ENCODE measurements at places on chromosomes 12 and 14.
A peak's percentile ranks its signal among the peaks of the same experiment; 100 is the strongest.

GRCh38 chr12:130685250-130685787, 30.8 kb downstream of the RIMBP2 start:
- no peak for DNase-seq

- no peak for DNase-seq
Measured at GRCh38 chr12:88793096-88793495, 212.8 kb upstream of the KITLG start.

DNA sequence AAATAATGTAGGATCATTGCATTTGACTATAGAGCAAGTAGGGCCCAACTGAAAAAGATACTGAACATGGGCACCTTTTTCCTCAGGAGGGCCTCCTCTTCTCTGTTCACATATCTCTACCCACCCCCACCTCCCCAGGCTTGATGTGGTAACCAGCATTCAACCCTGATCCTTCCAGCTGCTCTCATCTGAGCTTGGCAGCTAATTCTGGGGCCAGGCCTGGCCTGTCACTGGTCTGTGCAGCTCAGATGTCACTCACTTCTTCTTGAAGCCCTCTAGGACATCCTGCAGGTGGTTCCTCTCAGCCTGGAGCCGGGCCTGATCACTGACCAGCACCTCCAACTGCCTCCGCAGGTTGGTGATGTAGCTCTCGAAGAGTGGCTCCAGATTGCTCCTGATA, 2.1 kb downstream of the KRT84 start:
- DNase-seq = no peak

GRCh38 chr12:12800406-12801180, 12.6 kb upstream of the DDX47 start:
- DNase-seq = no peak

- DNase-seq = no peak
Measured at GRCh38 chr12:110860833-110861296, 14.1 kb downstream of the CCDC63 start.

DNA sequence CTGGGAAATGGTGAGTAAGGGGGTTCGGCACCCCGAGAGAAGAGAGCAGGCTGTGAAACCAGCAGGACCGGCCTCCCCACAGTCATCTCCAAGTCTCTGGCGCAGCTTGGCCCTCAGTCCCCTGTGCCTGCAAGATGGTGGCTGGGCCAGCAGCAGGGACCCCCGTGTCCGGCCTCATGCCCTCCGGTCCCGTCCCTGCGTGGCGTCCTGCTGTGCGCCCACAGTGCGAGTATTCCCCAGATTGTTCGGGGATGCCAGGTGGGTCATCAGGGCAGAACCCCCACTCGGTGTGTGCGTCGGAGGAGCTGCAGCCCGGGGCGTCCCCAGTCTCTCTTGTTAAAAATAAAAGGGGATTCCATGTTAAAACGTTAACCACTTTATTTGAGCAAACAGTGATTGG, 216.9 kb upstream of the ALG10B start:
- DNase-seq = no peak

- DNase-seq = no peak
Measured at GRCh38 chr12:40672741-40673271, 19.4 kb upstream of the CNTN1 start.

- DNase-seq = no peak
Measured at GRCh38 chr12:115337693-115338543, 653.9 kb upstream of the TBX3 start.

GRCh38 chr12:73277971-73278370, 1005.8 kb downstream of the TRHDE start:
- DNase-seq = no peak

DNA sequence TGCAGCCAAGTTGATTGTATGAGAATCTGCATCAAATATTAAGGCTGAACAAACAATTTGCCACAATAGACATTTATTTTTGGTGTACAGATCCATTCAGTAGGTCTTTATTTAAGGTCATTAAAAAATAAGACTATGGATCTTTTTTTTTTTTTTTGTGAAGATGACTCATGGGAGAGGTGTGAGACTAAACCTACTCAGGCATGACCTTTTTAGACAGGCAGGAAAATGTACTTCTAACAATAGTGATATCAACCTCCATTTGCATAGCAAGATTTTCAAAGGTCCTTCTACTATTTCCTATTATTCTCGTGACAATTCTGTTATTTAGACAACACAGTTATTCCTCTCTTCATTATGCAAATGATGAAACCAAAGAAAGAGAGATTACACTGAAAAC, 39.9 kb upstream of the PTPRR start:
- no peak for DNase-seq

- DNase-seq = no peak
Measured at GRCh38 chr14:81276073-81277069, 55.6 kb upstream of the GTF2A1 start.

- DNase-seq = peak; percentile 47
Measured at GRCh38 chr14:91349481-91350074, 68.0 kb downstream of the CCDC88C start.

DNA sequence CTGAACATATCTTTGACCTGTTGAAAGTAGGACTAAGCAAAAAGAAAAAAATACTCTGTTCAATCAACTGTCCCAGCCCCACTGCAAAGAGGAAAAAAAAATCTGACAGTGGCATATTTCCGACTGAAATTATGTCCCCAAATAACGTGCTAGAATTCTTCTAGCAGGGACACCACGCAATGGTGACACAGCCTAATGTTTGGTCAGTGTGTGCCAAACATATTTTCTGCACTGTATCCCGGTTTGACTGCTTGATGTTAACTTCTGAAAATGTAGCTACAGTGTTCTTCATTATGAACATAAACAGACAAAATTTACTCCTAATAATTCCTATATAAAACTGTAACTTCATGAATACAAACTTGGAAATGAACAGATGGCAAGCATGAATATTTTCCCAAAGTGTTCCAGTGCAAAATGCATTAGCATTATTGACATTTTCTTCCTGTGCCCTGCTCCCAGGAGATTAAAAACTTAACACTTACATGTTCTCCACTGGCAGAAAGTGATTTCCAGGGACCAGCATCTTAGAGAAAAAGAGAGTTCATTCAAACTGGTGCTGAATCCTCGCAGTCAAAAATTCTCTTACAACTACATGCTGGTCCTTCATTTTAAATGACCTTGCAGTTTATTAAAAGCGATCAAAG, 72.4 kb upstream of the SYT1 start:
- DNase-seq = no peak

- DNase-seq = no peak
Measured at GRCh38 chr12:89225808-89226411, 126.4 kb downstream of the DUSP6 start.

- DNase-seq = no peak
Measured at GRCh38 chr12:54587315-54587873, 1.1 kb downstream of the PPP1R1A start.

GRCh38 chr12:6311822-6312528, 1.5 kb downstream of the PLEKHG6 start:
- no peak for DNase-seq

- no peak for DNase-seq
Measured at GRCh38 chr12:122449317-122449716, 26.8 kb upstream of the CLIP1 start.

DNA sequence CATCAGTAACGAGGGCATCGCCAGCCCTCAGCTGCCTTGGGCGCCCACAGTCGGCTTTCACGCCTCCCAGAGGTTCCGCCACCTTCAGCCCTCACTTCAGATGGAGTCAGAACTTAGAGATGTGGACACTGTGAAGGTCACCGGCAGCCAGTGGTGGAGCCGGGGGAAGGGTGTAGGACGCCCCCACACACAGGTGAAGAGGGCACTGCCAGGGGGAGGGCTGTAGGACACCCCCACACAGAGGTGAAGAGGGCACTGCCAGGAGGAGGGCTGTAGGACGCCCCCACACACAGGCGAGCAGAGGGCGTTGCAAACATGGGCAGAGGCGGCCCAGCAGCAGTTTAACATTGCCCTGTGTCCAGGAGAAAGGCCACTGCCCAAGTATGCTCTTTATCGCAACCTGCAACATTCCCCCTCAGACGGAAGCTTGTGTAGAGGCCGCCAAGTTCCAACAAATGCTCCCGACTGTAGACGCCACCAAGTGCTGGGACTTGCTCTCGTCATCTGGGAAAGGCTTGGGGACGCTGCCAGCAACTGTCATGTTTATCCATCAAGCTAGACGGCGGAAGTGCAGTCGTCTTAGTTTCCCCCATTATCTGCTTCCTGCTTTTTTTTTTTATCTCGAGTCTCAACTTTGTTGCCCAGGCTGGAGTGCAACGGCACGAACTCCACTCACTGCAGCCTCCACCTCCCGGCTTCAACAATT, 4.9 kb upstream of the ANKLE2 start:
- no peak for DNase-seq

DNA sequence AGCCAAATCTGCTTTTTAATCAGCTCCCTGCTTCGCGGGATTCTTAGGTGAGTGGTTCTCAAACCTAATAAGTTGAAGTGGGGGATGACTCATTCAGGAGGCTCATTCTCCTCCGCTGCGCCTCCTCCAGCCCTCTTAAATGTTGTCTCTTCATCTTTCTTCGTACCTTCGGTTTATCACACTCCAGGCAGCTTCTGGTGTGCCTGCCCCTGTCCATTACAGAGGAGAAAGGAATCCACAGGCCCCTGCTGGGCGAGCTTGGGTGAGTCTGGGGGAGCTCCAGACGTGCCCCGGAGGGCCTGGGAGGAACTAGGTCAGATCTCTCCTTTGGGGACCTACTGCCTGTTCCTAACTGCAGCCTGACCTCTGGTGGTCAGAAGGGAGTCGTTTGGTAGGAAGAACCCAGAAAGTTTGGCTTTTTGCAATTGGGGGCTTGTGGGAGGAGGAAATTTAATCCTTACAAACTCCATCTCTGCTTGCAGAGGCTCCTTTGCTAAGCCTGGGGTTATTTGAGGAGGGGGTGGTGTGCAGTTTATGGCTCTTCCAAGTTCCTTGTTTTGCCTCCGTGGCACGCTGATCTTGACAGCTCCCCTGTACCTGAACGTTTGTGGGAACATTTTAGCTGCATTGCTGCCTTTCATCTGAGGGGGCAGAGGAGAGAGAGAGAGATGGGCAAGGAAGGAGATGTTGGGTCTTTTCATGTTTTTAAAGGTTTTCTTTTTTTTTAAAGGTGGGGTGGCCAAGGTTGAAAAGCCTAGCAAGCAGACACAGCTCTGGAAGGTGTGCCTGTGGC, 84.1 kb upstream of the GNG2 start:
- DNase-seq = no peak

- DNase-seq = no peak
Measured at GRCh38 chr14:69605738-69606137, 5.7 kb upstream of the SUSD6 start.

DNA sequence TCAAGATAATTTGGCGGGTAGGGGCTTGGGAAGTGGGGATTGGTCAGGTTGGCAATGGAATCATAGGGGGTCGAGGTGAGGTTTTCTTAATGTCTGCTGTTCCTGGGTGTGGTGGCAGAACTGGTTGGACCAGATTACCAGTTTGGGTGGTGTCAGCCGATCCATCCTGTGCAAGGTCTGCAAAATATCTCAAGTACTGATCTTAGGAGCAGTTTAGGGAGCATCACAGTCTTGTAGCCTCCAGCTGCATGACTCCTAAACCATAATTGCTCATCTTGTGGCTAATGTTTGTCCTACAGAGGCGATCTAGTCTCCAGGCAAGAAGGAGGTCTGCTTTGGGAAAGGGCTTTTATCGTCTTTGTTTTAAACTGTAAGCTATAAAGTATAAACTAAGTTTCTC, 868.4 kb downstream of the DIO2 start:
- DNase-seq = no peak

DNA sequence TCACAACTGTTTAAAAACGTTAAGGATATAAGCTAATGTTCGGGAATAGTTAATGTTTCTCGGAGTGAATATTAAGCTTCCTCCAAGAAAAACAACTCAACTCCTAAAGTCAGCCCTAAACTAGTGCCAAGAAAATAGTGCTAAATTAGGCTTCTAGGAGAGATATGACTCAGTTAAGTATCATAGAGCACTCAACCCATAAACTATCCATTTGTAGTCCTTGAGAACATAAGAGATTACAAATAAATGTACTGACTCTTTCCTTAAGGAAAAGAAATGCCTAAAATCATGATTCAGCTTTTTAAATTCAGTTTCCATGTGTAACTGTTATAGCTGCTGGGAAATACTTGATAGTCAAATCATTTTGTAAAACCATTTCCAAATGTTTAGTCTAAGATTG, 117.1 kb downstream of the HMGA2 start:
- no peak for DNase-seq

DNA sequence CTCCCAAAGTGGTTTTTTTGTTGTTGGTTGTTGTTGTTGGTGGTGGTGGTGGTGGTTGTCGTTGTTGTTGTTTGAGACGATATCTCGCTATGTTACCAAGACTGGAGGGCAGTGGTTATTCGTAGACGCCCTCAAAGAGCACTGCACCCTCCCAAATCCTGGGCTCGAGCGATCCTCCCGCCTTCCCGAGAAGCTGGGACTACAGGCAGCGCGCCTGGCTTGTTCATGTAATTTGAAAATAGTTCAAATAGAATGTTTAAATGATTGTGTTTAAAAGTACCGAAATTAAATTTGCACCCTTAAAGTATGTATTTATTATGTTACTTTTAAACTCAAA, 439 bp upstream of the ANAPC5 start:
- no peak for DNase-seq

DNA sequence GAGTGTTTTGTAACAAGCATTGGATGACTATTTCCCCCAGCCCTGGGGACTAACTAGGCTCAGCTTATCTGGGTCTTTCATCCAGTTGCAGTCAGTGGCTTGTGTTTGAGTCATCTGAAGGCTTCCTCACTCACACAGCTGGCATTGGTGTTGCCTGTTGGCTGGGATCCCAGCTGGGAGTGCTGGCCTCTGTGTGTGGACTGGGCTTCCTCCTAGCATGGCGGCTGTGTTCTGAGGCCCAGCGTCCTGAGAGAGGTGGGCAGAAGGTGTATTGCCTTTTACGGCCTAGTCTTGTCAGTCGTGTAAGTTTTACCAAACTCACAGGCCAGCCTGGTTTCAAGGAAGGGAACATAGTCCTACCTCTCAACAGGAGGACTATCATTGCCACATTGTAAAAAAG, 28.3 kb upstream of the PPP2R5C start:
- no peak for DNase-seq

GRCh38 chr14:100237735-100238418, 1.1 kb upstream of the YY1 start:
- DNase-seq = no peak

DNA sequence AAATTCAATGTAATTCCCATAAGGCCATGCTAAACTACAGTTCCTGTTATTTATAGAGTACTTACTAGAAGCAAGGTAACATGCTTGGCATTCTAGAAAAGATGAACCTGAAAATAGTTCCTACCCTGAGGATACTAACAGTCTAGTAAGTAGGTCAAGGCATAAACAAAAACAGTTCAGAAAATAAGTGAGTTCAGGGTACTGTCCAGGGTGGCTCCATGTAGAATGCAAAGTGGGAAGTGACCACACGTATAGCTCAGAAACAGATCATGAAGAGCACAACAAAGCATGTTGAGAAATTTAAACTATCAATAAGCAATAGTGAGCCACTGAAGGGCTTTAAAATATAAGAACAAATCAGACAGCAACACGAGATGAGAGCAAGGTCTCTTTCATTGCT, 2.3 kb downstream of the TMED10 start:
- DNase-seq = no peak

- DNase-seq = no peak
Measured at GRCh38 chr12:25420116-25420515, 133.0 kb downstream of the LMNTD1 start.

Data from T follicular helper cell (primary cell).